ENCODE measurements at places on chromosomes 11 and 22.

DNA sequence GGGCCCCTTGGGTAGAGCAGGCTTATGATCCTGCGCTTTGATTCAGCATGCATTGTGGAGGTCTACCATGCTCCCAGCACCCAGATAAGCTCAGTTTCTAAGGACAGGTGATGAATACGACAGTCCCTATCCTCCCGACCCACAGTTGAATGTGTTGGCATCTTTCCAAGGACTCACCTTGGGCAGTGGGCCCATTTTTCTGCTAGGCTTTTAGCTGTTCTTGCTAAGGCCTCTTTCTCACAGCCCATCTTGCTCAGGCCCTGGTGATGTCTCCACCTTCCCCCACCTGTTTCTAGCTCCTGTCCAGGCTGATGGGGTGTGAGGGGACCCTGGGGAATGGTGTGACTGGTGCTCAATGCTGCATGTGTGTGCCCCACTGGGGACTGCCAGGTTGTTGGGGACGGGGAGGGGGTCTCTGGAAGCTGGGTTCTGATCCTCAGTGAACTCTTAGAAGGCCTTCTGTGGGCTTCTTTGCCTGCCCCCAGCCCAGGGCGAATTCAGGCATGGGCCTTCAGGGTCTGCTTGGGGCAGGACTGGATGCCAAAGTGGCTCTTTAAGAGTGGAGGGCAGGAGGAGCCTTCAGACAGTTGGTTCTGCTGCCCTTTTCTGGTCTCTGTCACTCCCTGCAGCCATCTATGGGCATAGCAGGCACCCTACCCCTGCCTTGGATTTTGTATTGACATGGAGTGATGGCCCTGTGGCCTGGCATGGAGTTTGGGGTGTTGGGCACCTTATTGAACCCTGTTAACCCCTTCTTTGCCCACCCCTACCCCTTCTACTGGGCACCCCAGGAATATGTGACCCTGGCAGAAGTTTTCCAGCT lies 33.1 kb downstream of the PHLDB1 start:
- DNase-seq = no peak

GRCh38 chr11:43573233-43573632 lies 107.3 kb upstream of the HSD17B12 start:
- DNase-seq = peak; percentile 76

DNA sequence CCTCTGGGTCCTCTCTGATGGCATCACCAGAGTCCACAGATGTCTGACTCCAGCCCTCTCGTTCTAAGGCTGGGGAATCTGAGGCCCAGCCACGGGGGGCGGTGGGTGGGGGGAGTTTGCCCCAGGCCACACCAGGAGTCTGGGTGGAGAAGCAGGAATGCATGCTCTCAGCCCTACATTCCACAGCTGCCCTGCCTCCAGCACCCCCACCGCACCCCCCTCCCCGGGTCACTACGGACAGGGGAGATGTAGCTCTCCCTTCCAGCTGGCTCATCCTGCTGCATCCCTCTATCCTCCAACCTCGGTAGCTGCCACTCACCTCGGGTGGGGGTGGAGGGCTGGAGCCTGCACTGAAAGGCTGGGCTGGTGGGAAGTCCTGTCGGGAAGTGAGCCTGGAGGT lies 2.3 kb upstream of the PVALB start:
- DNase-seq = no peak

- peak; percentile 54 for DNase-seq
Measured at GRCh38 chr11:117226388-117227385, 5.2 kb downstream of the PCSK7 start.

GRCh38 chr22:29083933-29084591 lies 11.2 kb downstream of the KREMEN1 start:
- no peak for DNase-seq

GRCh38 chr11:15278128-15278527 lies 163.4 kb downstream of the INSC start:
- no peak for DNase-seq

DNA sequence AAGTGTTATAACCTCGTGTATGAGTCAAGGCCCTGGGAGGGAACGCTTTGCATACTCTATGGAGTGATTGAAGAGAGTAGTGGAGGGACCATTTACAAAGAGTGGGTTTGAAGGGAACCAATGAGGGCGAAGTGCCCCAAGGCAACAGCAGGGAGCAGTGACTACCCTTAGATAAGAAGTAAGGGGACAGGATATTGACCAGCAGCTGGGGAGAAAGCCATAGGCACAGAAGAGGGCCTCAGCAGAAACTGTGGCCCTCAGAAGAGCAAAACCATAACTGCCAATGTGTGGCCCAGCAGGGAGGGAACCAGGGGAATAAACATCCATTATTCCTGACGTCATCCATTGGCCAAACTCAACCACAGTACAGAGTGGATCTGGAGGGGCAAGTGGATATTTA lies 24.7 kb downstream of the PARVA start:
- no peak for DNase-seq

DNA sequence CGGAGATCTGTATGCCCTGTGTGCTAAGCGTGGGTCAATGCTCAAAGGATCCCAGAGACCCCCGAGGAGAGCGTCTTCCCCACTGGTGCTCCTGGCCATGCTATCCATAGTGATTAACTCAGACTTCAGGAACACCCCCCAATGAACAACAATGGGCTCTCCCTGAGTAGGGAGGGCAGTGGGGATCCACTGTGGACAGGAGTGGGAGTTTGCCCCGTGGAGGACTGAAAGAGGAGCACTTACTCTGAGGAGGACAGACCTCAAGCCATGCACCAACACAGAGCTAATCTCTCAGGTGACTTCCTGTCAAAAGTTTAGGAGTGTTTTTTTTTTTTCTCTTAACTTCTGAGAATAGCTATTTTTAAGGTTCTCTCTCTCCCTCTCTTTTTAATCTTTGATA lies 24.4 kb downstream of the SLC1A2 start:
- DNase-seq = no peak

- DNase-seq = no peak
Measured at GRCh38 chr11:6747097-6747668, 24.6 kb downstream of the OR2AG2 start.

GRCh38 chr11:76209375-76209972 lies 3.2 kb upstream of the WNT11 start:
- no peak for DNase-seq

DNA sequence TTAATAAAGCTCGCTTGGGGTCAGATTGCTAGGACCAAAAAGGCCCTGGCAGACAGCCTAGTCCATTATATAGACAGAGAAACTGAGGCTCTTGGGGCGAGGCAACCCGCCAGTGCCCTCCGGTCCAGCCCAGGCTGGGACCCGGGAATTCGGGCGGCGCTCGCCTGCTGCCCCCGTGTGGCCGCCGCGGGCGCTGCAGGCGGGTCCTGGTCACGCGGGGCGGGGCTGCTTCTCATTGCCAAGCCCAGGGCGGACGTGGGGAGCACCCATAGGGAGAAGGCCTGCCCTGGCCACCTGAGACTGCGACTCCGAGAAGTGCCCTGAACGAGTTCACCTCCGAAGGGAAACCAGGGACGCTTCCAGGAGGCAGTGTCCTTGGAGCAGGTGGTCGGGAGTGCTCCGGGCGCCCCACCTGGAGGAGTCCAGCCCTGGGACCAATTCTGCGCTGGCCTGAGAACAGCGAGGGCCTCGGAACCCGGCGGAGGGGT lies 36.0 kb upstream of the CSNK1E start:
- peak; percentile 52 for DNase-seq

DNA sequence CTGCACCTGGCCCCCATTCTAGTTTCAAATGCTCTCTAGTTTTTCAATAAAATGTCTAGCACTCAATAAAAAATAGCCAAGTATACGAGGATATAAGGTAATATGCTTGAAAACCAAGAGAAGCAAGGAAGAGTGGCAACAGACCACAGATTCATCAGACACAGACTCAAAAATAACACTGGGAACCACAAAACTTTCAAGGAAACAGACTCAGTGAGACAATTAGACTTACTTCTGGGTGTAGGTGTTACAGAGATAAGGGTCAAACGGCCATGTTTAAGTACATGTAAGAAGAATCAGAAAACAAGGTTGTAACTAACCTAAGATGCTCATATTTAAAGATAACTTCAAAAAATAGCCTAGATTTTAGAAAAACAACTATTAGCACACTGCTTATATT lies 67.0 kb downstream of the TRMU start:
- no peak for DNase-seq

DNA sequence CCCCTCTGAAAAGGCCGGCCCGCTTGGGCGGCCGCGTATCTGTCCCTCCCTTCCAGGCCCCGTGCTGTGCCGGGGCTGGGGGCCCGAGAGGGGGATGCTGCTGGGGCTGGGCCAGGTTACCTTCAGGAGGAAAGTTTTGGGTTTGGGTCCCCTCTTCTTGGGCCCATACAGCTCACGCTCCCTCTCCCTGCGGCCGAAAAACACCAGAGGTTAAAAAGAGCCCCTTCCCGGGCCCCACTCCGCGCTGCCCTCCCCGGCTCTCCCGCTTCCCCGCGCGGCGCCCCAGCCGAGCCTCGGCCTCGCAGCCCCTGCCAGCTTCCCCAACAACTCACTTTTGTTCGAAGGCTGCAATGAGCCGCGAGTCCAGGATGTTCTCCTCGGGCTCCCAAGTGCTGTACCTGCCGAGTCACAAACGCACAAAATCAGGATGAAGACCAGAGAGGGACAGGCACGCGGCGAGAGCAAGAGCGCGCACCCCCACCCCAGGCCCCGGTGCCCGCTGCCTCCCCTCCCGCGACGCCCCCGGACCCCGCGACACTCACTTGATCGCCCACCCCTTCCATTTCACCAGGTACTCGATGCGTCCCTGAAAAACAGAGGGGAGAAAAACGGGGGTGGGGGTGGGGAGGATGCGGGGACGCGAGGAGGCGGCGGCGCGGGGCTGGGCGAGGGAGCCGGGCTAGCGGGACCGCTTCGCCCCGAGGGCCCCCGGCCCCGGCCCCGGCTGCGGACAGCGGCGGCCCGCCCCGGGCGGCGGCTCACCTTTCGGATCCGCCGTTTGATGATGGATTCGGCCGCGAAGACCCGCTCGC lies 450 bp downstream of the CBX6 start:
- no peak for DNase-seq

DNA sequence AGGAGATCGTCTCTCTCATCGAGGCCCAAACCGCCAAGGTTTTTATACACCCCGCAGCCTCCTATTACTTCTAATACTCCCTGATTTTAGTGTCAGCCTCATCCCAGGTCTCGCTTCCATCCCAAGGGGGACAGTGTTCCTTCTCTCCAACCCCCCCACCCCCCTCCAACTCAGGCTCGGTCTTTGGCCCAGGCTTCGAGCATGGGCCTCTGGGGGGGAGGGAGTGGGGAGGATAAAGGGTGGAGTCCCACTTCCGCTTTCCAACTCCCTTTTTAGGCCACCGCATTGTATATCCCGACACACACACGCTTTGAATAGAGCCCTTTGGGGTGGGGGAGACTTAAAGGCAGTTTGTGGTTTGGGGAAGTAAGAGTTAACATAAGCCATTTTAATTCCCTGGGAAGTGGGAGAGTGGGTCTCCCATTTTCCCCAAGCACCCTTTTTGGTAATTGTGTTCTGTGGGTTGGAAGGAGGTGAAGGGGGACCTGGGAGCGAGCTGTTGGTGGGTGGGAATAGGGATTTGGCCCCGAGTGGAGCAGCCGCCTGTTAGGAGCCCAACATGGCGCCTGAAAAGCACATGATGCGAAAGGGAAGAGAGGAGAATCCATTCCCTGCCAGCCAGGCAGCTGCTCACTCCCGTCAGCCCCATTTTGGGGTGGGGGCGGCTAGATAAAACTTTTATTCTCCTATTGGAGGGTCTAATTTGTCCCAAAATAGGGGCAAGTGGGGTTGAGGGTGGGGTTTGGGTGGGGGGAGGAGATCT lies 844 bp downstream of the PCF11 start:
- DNase-seq = peak; percentile 53

GRCh38 chr11:5275369-5276110 lies 5.8 kb upstream of the HBE1 start:
- no peak for DNase-seq

DNA sequence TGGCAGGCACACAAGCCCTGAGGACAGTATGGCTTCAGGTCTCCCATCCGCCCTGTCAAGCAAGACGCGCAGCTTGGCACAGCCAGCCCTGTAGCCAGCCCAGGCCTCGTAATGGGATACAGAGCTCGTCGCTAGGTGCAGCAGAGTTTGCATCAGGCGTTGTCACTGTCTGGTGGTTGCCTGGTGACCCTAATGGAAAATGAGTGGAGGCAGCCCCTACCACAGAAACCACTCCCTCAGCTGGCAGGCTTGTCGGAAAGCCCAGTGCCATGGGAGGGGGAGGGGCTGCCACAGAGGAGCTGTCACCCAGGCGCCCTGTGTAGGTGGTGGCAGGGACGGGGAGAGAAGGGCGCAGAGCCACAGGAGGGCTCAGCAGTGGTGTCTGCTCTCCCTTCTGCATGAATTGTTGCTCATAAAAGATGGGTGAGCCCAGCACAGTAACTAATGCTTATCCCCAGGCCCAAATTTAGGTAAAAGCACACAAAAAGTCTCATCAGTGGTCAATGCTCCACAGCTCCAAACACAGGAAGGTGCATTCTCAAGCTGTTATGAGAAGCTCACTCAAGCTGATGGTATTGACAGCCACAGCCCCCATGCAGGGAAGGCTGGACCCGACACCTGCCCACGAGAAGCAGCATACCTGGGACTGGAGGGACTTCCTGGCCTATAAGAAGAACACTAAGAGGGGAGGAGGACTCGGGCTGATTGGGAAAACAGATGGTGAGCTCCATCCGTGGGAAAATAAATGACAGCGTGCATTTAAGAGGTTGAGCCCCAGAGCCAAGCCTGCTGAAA lies 164.6 kb downstream of the ETS1 start:
- DNase-seq = no peak

DNA sequence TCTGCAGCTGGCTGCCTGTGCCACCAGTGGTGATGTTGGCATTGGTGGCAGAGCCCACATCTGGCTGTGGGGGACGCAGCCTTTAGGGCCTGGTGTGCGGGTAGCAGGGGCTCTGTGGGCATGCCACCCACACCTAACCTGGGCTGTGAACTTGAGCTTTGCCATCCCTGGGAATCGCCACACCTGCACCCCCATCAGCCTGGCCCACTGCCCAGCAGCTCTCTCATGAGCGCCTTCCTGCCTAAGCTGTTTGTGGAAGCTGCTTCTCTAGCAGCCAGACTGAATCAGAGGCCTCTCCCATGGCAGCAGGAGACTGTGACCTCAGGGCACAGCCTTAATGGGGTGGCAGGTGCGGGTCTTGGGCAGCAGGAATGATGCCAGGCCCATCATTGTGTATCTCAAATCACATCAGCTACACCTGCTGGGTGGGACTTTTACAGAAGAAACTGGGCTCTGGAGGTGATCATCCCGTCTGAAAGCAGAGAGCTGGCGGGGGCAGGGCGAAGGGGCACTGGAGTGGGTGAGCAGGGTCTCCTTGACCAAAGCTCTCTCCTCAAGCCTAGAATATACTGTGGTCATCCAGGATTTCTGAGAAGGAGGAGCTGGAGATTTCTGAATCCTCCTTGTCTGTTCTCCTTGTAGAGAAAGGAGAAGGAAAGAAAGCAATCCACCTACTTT lies 17.8 kb upstream of the CARS1 start:
- no peak for DNase-seq

GRCh38 chr11:68840661-68841653 lies 759 bp downstream of the CPT1A start:
- DNase-seq = peak; percentile 31

All from SK-N-DZ (cell line).